Stimulated activated CD8-positive, alpha-beta memory T cell treated with anti-CD3 and anti-CD28 coated beads, Interleukin-4, amount 100 ng/mL, for 48 hours (primary cell): ENCODE measurements at places on chromosomes 2 and 18.

- no peak for DNase-seq
Observed at GRCh38 chr18:77433076-77433475, 183.4 kb downstream of the GALR1 start.

- no peak for DNase-seq
Observed at GRCh38 chr2:103401621-103402020, 639.8 kb downstream of the TMEM182 start.

DNA sequence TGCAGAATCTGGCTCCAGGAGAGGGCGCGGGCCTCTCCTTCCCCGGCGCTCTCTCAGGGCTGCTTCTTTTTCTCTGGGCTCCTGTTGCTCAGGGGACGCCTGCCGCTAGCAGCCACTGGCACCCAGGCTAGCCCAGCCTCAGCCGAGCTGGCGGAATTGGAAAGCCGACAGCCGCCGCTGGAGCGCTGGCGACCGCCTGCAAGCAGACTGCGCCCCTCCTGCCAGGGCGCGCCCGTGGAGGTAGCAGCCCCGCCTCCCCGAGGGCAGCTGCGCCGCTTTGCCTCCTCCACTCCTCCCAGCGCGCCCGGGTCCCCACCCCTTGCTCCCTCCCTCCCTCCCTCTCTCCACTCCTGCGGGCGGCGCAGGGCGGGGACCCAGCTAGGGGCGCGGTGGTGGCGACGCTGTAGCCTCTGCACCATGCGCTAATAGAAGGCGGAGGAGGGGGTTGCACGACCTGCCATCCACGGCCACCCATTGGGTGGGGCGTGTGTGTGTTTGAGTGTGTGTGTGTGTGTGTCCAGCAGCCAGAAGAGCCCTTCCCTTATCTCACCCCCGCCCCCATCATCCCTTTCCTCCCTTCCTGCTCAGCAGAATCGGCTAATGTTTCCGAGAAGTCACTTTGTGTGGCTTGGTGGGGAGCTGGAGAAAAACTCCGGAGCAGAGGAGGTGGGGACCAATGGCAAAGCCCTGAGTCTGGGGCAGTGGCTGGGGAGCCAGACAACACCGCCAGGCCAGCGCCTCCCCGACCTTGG lies at the start of gene SCN9A:
SCN9A (minus strand) TSS at position 209 of the 752 bp plus-strand sequence. CDS start 64,188 bp downstream, outside the sequence.
- DNase-seq = peak; percentile 39

GRCh38 chr2:84840306-84840705 lies 40.6 kb downstream of the TRABD2A start:
- no peak for DNase-seq

GRCh38 chr2:128282976-128283810 lies 35.5 kb downstream of the HS6ST1 start:
- no peak for DNase-seq

GRCh38 chr2:176414641-176415040 lies 145.4 kb downstream of the MTX2 start:
- DNase-seq = no peak

DNA sequence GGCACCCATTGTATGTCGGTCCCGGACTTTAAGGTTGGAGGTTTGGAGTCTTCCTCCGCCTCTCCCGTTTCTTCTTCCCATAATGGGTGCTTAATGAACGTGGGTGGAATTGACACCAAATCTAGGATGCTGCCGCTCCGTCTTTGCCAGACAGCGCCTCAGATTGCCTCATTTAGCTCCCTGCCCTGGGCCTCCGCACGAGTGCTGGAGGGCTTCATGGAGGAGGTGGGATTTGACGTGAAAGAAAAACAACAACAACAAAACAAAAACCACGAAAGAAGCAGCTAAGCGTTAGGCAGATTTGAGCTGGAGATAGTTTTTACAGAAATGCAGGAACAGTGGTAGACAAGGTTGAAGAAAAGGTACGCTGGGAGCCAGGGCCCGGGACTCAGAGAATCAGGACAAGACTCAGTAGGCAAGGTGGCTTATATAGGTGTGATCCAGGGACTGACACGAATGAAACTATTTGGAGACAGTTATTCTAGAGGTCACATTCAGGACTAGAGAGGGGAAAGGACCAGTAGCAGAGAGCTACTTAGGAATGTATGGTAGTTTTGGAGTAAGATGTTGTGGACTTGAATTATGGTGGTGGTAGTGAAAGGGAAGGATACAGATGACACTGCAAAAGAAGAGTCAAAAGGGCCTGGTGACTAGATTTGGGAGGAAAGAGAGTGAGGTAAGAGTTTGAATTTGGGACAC lies 605 bp downstream of the ZNF2 start:
- DNase-seq = no peak

- DNase-seq = no peak
Observed at GRCh38 chr18:57953883-57954282, 90.1 kb upstream of the NEDD4L start.

- no peak for DNase-seq
Observed at GRCh38 chr18:31978616-31979015, 35.7 kb upstream of the TRAPPC8 start.

GRCh38 chr2:189624648-189625355 lies 36.5 kb upstream of the ASNSD1 start:
- DNase-seq = no peak

GRCh38 chr2:239893236-239893515 lies 132.0 kb downstream of the NDUFA10 start:
- peak; percentile 24 for DNase-seq

DNA sequence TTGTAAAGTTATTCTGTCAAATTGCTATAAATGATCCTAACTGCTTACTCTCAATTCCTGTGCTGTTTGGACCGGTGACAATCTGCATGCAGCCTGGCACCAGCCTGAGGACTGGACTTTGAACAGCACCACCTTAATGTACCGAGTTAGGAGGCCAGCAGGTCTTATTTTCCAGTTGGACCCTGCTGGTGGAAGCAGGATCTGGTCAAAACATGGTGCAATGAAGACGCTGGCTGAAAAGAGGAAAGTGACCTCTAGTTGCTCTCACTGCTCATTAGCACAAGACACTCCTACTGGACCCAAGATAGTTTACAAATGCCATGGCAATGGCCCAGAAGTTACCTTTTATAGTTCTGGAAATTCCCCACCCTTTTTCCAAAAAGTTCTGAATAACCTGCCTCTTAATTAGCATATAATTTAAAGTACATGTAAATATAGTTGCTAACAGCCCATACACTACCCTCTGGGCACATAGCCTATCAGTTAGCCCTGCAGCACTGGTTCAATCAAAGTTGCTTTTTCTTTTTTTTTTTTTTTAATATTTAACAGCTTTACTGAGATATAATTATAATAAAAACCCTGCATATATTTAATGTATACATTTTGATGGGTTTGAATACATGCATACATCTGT lies 35.8 kb downstream of the RBKS start:
- no peak for DNase-seq

DNA sequence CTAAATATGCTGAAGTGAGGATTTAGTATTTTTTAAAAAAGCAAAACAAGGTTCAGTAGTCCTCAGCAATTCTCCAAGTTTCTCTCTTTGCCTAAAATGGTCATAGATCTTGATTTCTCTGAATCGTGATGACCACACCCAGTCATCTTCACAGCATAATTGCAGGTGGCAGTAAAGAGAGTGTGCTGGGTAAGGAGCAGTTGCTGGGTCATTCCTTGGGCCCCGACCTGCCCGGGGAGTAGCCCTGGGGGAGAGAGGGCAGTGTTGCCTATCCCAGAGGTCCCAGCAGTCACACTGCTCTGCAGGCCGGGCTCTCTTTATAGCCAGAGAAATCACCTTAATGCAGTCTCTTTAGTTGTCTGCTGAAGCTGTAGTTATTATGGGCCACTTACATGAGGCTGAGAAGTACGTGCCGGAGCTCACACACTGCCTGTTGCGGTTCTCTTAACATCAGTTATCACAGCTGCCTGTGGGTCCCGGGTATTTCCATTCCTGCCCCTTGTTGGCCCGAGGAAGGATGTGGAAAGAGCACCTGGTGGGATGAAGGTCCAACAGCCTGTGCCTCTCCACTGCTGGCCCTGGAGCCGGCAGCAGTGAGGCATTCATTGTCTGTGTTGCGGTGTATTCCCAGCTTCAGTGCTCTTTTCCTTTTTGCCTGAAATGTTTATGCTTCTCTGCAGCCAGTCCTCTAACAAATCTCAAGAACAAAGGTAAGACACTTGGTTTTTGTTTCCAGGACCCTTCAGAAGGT lies 230.1 kb downstream of the ALPK2 start:
- no peak for DNase-seq

DNA sequence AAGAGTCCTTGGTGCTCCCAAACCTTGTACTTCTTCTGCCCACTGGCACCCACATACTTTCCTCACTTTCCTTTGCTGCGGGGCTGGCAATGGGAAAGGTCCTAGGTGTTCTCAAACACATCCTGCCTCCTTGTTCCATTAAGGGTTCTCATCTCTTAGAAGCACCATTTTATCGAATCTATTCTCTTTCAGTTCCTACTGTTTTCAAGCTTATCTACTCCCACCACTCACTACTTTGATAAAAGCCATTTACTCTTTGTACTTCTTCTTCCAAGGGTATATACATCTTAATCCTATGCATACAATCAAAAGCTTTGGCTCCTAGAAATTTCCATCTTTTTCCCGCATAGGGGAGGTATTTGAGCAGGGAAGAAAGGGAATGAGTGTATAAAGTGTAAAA lies 77.1 kb upstream of the LRRTM1 start:
- no peak for DNase-seq

- no peak for DNase-seq
Observed at GRCh38 chr18:62198259-62198658, 11.2 kb downstream of the RELCH start.
